Stimulated activated CD4-positive, alpha-beta T cell treated with anti-CD3 and anti-CD28 coated beads, TNF-alpha, amount 100 ng/mL, for 4 hours (primary cell): ENCODE measurements at places on chromosomes 16 and 17.

- no peak for DNase-seq
Observed at GRCh38 chr16:20865420-20866131, 34.6 kb downstream of the DCUN1D3 start.

GRCh38 chr17:42174126-42174783 is 6.7 kb downstream of the KCNH4 start:
- no peak for DNase-seq

- no peak for DNase-seq
Observed at GRCh38 chr16:31268891-31269290, 9.1 kb downstream of the ITGAM start.

DNA sequence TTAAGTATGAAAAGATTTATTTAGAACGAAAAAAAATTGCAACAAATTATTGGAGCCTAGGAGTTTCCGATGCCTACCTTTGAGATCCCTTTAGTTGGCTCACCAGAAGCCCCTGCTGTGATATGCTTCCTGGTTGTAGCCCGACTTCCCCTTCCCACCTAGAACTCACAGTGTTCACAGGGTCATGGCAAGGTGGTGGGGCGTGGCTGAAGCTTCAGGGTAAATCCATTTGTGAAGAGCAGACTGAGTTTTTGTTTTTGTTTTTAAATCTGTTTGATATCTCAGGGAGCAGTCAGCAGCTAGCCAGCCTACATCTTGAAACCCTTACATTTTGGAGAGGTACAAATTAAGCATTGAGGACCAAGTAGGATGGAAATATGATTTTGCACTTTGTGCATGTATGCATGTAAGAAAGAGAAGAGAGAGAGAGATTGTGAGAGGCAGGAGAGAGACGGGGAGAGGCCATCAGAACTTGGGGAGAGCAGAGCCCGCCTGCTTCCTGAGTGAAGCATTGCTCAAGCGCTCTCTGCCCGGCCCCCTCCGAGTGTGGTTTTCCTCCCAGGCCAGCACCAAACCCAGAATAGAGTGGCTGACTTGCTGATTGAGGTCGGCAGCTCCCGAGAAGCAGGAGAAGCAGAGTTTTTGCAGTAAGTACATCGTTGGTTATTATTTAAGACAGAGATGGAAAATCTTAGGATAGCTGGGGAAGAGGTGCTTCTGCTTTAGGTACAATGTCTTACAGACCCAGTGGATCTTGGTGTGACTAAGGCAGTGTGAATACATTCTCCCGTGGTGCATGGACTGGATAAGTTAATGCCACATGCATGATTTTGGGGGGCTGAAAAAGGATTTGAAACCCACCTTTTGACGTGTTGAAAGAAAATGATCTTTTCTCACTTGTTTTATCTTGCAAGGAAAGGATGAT is 64.2 kb downstream of the SPECC1 start:
- no peak for DNase-seq

DNA sequence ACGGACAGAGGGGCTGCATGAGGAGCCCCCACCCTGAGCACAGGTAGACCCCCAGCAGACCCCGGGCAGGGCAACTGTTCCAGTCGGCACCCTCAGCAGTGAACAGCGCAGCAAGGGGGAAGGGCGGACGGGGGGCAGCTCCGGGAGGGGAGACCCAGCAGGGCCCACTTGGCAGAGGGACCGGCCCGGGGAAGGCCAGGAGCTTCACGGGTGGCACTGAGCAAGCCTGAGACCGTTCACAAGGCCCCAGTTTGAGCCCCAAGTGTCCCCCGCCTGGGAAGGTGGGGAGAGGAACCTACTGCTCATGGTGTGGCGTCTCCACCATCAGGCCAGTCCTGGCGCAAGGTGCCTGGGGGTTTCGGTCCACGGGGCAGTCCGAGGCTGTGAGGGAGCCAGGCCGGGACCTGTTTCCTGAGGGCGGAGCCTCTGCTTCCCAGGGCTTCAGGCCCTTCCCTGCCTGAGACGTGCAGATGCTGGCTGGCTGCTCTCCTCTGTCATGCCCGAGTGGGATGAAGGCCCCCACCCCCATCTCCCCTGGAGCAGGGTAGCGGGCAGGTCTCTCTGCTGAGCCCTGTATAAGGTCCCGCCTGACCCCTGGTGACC is 54.4 kb upstream of the GNG13 start:
- no peak for DNase-seq

DNA sequence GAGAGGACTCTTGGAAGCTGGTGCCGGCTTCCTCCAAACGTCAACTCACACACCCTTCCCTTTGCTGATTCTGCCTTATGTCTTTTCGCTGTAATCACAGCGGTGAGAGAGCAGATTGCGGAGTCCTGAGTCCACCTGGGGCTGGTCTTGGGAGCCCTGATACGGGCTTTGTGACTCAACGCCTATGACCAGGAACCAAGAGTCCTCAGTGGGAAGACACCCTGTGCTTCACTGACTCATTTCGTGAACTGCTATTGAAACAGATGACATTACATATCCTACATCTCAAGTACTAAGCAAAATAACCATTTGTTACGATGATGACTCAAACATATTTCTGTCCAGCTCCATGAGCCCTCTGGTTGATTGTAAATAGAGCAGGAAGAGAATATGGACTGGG is 90.7 kb upstream of the CREBBP start:
- no peak for DNase-seq

GRCh38 chr17:14605267-14605599 is 304.4 kb downstream of the HS3ST3B1 start:
- no peak for DNase-seq

DNA sequence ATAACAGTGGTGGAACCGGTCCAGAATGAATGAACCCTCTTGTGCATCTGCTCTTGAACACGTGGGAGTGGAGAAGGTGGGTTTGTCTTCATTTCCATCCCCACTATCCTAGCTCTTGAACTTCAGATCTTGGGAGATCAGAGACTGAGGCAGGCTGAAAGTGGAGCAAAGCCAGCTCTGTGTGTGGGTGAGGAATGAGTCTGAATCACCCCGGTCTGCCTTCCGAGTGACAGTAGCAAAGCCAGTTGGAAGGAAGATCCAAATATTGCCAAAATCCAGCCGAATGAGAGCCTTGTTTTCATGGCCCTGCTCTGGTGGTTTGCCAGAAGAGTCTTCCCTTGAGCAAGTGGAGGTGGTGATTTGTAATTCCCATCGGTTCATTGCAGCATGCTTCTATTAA is 29.0 kb upstream of the ASIC2 start:
- no peak for DNase-seq

GRCh38 chr17:14805348-14805747 is 459.8 kb downstream of the PMP22 start:
- DNase-seq, result no peak

- DNase-seq, result no peak
Observed at GRCh38 chr17:11240041-11240840, 772 bp upstream of the SHISA6 start.

GRCh38 chr16:90008708-90009145 is 10.5 kb downstream of the DBNDD1 start:
- peak; percentile 61 for DNase-seq

DNA sequence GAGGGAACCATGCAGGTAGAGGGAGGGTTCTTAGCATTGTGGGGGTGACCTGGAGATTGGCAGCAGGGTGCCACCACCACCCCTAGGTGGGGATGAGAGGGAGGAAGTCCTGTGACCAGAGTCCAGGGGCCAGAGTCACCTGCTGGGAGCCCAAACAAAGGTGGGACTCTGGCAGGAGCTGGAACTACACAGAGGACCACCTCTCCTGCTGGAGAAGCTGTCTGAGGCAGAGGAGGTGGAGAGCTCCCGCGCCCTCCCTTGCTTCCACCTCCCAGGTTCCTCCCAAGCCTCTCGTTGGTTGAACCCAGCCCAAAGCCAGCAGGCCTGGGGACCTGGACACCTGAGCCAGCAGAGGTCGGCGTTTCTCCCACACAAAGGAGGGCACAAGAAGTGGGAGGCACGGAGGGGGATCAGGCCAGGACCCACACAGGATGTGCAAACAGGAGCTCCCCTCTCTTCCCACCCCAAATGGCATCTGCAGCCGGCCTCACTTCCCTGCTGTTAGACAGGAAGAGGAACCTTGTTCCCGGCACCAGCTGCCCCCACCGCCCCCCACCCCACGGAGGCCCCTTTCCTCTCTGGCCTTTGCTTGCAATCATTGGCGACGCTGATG is 154.6 kb downstream of the SEC14L1 start:
- no peak for DNase-seq

GRCh38 chr16:69823831-69824563 is 61.9 kb downstream of the WWP2 start:
- DNase-seq, result no peak

GRCh38 chr17:42527932-42528331 is 8.1 kb upstream of the NAGLU start:
- DNase-seq, result no peak

DNA sequence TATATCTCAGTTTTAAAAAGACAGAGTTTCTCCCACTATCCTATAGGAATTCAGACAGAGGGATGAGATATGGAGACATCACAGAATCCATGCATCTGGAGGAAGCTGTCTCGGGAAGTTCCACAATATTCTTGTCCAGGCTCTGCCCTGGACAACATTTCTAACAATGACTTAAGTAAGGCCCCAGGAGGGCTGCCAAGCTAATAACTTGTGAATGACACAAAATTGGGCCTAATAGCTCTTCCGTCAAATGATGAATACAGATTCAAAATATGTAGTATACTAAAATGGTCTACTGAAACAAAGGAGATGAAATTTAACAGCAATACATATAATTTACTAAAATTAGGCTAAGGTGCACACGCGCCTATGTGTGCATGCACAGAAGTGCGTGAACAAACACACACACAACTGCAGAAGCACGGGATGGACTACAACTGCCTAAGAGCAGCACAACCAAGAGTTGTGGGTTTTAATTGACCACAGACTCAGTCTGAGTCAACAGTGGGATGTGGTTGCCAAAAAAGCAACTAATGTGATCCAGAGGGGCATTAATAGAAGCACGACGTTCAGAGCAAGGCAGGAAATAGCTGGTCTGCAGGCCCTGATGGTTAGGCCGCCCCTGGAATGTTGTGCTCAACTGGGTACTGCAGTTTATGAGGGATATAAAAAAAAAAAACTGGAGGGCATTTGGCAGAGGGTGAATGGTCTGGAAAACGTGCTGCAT is 26.3 kb upstream of the HS3ST2 start:
- DNase-seq, result no peak

- DNase-seq, result no peak
Observed at GRCh38 chr16:79271583-79271982, 329.0 kb downstream of the MAF start.

DNA sequence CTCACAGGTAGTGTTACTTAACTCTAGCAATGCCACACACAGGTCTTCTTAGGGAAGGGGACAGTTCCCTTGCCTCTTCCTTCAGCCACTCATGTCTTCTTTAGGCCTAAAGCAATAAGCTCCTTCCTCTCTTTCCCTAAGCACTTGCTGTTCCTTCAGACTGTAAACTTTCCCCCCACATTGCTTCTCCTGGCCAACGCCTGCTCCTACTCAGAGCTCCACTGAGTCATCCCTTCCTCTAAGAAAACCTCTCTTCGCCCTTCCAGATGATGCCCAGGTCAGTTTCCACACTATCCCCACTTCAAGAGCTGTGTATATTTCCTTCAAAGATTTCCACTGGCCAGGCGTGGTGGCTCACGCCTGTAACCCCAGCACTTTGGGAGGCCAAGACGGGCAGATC is 12.5 kb upstream of the EPOP start:
- DNase-seq, result no peak

GRCh38 chr17:83161298-83162034 is 82.1 kb downstream of the METRNL start:
- no peak for DNase-seq

GRCh38 chr17:74860229-74860871 is 665 bp upstream of the GRIN2C start:
- no peak for DNase-seq

GRCh38 chr17:46181940-46182339 is 11.3 kb downstream of the KANSL1 start:
- no peak for DNase-seq

- no peak for DNase-seq
Observed at GRCh38 chr17:72470734-72471133, 349.9 kb downstream of the SOX9 start.

GRCh38 chr16:77214411-77215138 is 15.4 kb downstream of the SYCE1L start:
- no peak for DNase-seq

GRCh38 chr16:57299009-57299718 is 14.7 kb upstream of the PLLP start:
- no peak for DNase-seq

DNA sequence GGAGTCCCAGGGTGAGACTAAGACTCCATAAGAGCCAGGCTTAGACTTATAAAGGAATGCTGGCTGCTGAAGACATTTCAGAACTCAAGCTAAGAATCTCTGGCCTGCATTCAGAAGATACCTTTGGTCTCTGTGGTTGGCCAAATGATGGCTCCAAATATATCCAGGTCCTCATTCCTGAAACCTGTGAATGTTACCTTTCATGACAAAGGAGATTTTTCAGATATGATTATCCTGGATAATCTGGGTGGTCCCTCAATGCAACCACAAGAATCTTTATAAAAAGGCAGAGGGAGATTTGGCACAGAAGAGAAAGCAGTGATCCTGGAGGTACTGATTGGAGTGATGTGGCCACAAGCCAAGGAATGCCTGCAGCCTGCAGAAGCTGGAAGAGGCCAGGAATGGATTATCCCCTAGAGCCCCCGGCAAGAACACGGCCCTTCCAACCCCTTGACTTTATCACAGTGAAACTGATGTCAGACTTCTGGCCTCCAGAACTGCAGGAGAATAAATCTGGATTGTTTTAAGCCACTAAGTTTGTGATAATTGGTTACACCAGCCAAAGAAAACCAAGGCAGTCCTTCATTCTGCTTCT is 253.3 kb downstream of the SLC39A11 start:
- no peak for DNase-seq

DNA sequence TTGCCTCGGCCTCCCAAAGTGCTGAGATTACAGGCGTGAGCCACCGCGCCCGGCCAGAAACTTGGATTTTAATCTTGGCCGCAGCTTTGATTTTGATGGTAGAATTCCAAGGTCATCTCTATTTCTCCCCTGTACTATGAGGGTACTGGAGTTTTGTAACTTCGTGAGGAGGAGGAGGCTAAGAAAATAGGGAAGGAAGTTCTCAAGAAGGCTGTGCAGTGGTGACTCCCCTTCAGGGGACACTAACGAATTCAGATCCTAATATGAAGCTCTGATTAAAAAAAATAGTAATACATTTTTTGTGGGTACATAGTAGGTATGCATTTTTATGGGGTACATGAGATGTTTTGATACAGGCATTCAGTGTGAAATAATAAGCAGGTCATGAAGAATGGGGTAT is 55.9 kb downstream of the LDHD start:
- DNase-seq, result no peak

GRCh38 chr17:68453991-68454665 is 3.2 kb downstream of the WIPI1 start:
- no peak for DNase-seq
